Activated CD4-positive, alpha-beta T cell treated with anti-CD3 and anti-CD28 coated beads, Interleukin-10, Interleukin-2, amounts not matched to agents 100 ng/mL and 50 ng/mL, durations not matched to agents 16 hours and 8 hours (primary cell): ENCODE measurements at places on chromosomes 11 and 22.

GRCh38 chr11:119786431-119787073, 57.6 kb upstream of the NECTIN1 start:
- DNase-seq = no peak

GRCh38 chr22:47190957-47191670, 428.7 kb downstream of the TBC1D22A start:
- DNase-seq = no peak

- DNase-seq = no peak
Measured at GRCh38 chr11:35292279-35292678, 127.1 kb downstream of the SLC1A2 start.

DNA sequence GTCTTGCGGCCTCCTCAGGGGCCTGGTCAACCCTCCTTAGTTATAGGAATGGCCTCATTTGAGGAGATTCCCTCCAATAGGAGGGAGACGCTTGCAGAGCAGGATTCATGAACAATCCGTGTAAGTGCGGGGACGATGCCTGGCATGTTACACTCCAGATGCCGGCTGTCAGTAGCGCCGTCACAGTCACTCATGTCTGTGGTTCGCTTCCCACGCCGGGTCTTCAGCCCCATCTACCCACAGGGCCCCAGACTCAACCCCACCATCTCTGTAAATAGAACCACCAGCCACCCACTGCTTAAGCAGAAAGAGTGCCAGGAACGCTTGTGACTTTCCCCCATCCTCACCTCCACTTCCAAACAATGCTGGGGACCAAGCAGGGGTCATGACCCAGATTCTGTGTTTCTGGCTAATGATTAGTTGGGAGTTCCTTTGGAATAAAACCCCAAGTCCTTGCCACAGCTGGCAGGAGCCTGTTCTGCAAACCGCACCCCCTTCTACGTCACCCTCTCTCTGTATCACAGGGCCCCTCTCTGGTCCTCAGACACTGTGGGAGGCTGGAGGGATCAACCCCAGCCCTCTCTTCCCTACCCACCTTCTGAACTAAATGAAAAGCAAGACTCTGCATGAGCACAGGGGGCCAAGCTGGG, 38.8 kb upstream of the TOLLIP start:
- DNase-seq = no peak

DNA sequence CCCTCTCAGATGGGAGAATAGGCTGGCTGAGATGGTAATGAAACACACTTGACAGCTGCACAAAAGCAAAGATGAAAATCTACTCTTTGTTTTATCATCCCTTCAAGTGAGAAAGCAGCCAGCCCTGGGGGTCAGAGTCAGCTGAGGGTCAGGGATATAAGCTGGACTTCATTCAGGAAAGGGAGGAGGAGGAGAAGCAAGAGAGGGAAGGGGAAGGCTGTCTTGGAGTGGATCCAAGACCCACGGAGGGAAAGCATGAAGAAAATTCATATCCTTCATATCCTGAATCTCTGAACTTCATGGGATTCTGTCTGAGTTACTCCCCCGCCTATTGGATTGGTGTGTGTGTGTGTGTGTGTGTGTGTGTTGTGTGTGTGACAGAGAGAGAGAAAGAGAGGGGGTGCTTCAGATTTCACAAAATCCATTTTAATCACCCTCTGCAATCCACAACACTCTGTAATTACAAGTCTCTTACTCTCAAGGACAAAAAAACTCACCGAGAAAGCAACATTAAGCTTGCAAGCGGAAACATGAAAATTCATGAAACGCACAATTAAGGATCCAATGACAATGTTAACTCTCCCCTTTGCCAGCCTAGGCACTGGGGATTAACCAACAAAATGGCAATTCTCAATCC, 327.7 kb downstream of the TENM4 start:
- DNase-seq = no peak
